NCI-H2171 treated with DMSO at 0.1 percent for 48 hours (cell line): ENCODE measurements at places on chromosomes 3 and 15.

GRCh38 chr15:84702961-84703482 is 12.9 kb downstream of the SEC11A start:
- DNase-seq = no peak

- peak; percentile 74 for DNase-seq
These were observed 1270.8 kb downstream of the ROBO1 start for GRCh38 chr3:78497021-78497420.

- DNase-seq = no peak
These were observed 7.1 kb downstream of the PLCD1 start for GRCh38 chr3:38022301-38022700.

DNA sequence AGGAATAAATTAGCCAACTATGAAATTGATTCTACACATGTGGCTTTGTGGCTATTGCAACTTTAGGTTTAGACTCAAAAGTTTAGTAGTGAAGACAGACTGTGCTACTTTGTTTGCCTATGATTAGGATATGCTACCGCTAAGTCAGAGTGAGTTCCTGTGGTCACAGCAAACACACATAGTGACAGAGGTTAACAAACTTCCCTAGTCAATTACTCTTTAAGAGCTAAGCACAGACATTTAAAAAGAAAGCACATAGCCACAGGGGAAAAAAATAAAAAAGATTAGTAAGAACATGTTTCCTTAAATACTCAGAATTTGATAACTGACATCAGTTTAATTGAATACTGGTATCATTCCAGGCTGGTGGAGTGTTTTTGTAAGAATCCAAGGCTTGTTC is 207.1 kb downstream of the GBE1 start:
- DNase-seq = no peak

DNA sequence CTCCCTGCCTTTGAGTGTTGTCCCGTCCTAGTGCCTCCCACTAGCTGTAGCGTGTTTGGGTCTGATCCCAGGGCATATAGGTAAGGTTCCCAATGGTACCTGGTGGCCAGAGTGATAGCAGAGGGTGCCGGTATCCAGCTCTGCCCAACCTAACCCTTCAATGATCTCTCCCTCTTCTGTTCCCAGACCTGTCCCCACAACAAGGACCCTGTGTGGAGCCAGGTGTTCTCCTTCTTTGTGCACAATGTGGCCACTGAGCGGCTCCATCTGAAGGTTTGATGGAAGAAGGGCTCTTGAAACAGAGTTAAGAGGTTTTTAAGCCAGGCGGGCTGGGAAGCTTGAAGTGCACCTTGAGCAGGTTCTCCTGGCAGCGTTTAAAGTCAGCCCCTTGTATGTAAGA is 35.5 kb downstream of the ESYT3 start:
- DNase-seq = no peak

- DNase-seq = no peak
These were observed 35.8 kb downstream of the ABI3BP start for GRCh38 chr3:100957261-100957986.

DNA sequence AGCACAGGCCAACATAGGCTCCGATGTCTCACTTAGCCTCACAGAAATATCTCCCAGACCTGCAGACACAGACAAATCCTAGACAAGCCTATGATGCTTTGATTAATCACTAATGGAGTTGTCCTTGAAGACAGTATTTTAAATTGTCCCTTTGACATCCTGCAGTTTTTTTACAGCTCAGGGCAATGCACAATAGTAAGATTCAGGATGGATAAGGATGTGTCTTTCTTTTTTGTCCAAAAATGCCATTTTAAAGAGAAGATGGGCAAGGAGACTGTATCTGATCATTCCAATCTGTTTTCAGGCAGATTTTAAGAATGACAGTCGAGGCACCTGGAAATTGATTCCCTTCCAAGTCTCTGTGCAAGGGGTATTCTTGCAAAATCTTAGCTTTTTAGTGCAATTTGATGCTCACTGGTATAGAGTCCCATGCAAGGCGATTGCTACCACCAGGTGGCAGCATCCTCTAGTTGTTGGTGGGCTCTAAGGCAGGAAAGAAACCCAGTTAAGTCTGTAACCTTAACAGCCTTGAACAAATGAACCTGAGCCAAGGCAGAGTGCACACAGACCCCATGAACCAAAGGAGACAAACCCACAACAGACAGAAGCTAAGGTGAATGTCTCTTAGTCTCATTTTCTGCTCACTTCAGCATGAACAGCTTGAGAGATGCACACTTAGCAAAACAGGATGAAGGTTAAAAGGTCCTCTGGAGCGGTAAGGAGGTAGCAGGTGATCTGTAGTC is 51.2 kb upstream of the MINAR1 start:
- DNase-seq = peak; percentile 75

- DNase-seq = peak; percentile 56
These were observed 15.0 kb downstream of the INTS14 start for GRCh38 chr15:65595960-65596359.

DNA sequence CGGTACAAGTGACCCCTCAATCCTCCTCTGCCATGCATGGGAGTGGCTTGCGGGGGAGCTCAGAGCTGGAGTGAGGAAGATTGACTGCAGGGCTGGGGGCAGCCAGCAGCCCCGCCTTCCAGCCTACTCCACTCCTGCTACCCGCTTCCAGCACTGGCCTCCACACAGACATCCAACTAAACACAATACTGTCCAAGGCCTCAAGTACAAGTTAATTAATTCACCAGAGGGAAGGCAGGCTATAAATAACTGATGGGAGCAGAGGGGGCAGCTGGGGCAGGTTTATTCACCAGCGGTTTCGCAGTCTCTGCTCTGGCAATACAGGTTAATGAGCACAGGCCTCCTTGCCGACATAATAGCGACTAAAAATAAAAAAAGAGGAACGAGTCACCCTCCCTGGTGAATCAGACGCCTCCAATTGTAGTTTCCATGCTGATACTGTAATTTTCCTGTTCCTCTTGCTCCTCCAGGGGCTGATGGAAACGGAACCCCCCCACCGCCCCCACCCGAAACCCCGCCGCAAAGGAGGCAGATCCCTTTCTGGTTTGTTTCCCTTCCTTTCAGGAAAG is 166.4 kb upstream of the TLE3 start:
- peak; percentile 88 for DNase-seq

DNA sequence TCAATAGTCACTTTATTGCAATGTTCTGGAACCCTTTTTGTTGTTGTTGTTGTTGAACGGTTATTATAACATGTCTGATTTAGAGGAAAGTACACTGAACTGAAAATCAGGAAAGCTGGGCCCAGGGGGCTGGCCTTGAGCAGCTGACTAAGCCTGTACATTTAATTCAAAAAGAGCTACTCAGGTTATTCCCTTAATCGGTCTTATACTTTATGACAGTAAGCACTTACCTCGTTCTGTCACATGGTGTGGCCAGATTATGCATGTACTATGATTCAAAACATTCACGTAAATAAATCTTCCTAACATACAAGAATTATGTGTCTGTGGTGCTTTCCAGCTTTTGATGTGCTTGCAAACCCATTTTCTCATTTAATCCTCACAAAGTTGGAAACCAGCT is 382.5 kb upstream of the TPRG1 start:
- no peak for DNase-seq

DNA sequence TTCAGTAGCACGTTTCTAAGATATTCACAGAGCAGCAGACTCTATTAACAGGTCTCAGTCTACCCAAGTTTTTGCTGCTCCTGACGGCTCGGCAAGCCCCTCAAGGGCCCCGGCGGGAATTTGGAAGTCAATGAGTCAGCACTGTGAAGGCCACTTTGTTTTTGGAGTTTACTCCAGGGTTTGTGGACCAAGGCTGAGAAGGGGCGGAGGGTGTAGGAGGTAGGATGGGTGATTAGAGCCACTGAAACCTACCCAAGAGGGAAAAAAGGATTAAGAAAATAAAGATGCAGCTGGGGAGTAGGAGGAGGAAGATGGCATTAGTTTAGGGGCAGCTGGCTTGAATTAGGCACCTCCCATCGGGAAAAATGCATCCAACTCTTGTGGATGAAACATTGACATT is 87.6 kb downstream of the BDH1 start:
- DNase-seq = no peak

- DNase-seq = no peak
These were observed 128.2 kb upstream of the FAM3D start for GRCh38 chr3:58794750-58795149.

DNA sequence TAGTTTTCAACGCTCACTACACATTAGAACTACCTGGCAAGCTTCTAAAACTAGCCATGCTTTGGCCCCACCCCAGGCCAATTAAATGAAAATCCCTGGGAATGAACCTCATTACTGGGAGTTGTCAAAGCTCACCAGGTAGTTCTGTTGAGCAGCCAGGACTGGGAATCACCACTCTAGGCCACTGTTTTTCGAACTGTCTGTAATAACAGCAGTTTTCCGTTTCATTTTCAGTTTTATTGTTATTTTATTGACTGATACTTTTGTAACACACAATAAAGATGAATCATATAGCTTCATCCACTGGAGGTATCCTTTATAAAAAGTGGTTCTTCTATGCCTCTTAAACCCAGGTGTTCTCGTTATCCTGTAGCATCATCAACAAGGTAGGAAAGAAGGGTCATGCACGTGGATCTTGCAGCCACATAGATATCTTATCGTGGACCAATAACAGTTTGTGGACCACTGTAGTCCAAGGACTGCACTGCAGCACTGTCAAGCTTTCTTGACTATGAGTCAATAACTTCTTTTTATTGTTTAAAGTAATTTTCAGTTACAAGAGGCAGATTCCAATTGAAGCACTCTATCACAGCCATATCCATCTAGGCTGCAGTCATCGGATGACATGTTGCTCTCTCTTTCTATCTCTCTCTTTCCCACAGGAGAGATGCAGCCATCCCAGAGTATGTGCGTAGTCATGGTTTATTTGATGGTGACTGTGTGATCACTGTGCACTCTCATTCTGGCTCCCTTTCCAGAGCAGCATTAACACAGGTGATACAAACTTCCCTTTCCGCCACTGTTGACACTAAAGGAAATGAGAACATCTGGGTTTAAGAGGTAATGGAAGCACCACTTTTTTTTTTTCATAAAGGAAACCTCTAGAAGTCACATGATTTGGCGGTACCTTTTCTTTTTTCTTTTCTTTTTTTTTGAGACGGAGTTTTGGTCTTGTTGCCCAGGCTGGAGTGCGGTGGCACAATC is 39.0 kb upstream of the BLM start:
- no peak for DNase-seq

DNA sequence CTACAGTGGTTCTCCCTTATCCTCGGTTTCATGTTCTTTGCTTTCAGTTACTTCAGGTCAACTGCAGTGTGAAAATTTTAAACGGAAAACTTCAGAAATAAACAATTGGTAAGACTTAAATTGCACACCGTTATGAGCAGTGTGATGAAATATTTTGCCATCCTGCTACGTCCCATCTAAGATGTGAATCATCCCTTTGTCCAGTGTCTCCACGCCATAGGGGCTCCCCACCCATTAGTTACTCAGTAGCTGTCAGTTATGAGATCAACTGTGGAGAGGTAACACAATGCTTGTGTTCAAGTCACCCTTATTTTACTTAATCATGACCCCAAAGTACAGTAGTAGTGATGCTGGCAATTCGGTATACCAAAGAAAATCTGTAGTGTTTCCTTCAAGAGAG is 47.4 kb downstream of the TJP1 start:
- DNase-seq = no peak

DNA sequence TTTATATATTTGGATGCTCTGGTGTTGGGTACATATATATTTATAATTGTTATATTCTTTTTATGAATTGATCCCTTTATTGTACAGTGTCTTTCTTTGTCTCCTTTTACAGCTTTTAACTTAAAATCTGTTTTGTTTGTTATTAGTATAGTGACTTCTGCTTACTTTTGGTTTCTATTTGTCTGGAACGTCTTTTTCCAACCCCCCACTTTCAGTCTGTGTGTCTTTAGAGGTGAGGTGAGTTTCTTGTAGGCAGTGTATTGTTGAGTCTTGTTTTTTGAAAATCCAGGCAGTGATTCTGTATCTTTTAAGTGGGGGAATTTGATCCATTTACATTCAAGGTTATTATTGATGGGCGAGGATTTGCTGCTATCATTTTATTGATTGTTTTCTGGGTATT is 62.0 kb downstream of the AP4E1 start:
- no peak for DNase-seq

DNA sequence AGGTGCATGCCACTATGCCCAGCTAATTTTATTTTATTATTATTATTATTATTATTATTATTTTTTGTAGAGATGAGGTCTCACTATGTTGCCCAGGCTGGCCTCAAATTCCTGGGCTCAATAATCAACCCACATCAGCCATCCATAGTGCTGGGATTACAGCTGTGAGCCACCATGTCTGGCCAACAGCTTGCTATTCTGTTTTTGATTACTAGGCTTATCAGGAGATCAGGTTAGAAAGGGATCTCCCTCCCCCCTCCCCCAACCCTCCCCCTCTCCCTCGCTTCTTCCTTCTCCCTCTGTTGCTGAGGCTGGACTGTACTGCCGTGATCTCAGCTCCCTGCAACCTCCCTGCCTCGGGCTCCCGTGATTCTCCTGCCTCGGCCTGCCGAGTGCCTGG is 8.6 kb downstream of the CLN6 start:
- DNase-seq = no peak

GRCh38 chr3:23422517-23422851 is 219.4 kb downstream of the UBE2E2 start:
- no peak for DNase-seq

DNA sequence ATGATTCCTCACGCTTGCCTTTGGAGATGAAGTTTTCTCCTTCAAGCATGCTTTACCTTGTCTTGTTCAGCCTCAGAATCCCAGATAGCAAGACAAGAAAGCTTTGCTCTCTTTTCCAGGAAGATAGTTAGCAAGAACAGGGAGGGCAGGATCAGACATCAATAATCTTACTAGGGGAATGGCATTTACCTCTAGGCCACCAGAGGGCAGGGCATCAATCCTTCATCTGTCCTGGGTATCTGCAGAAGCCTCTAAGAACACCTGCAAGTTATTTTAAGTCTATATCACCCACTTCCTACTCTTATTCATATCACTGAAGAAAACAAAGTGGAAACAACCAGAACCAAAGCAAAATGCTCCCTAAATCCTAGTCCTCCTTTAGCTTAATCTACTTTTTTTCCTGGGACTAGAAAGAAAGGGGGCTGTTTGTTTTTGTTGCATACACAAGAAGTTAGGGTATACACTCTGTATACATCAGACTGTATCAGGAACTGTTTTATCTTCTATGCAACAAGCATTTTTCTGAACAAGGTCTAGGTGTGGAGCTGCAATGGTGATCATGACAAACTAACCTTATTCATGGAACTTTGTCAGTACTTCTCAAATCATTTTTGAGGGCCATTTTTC is 862.5 kb downstream of the CADM2 start:
- peak; percentile 44 for DNase-seq

- peak; percentile 1 for DNase-seq
These were observed 200.5 kb upstream of the LRTM1 start for GRCh38 chr3:55128225-55128823.

GRCh38 chr3:64141476-64141875 is 83.8 kb downstream of the PRICKLE2 start:
- DNase-seq = peak; percentile 3
